ENCODE measurements at places on chromosomes 11 and 22. TPM values are rescaled to one million over a fixed set of nuclear protein-coding genes. Genes with fewer than 3 reads are reported as not detected.

RASGRP2 gene
- 1.9 TPM for total RNA-seq

- ATAC-seq = peak; percentile 29
Measured at GRCh38 chr11:10982704-10983510, 125.1 kb upstream of the ZBED5 start.

DNA sequence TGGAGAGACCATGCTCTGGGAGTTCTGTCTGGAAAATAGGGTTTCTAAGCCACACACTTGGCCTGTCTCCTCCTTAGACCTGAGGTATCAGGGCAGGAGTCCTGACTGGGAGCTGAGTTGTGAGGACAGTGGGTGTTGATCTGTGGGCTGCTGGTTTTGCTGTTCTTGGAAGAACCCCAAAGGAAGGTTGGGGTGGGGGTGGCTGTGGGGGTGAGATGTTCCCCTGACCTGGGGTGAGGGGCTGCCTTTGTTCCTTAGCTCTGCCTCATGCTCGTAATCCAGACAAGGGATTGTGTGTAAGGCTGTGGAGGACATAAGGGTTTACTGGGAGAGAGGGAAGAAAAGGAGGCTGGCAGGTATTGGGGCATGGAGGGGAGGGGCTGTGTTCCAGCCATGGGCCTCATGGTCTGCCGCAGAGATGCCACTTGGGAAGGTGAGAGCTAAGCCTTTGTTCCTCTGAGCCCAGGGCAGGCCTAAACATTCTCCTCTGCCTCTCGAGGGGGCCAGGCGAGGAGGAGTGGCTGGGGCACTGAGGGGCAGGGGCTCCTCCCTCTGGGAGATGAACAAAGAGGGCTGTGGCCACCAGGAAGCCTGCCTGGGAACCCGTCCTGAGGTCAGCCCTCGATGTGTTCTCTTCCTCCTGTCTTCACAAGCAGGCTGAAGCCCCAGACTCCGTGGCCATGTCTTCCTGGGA, 4.4 kb downstream of the OTOG start:
- no peak for ATAC-seq

MS4A4E gene
- not detected for total RNA-seq

DNA sequence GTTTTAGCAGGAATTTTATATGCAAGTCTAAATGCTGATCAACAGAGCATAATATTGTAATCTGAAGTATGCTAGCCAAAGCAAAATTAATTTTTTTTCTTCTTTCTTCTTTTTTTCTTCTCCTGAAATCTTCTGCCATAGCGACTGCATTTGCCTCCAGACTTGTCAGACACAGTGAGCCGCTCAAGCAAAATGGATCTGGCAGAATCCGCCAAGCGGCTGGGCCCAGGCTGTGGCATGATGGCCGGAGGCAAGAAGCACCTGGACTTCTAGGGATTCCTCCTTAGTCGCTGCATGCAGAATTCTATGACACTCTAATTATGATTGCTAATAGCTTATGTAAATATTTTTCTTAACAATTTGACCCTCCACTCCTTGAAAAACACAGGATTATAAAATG, 27.9 kb downstream of the PAX6 start:
- ATAC-seq = no peak

DNA sequence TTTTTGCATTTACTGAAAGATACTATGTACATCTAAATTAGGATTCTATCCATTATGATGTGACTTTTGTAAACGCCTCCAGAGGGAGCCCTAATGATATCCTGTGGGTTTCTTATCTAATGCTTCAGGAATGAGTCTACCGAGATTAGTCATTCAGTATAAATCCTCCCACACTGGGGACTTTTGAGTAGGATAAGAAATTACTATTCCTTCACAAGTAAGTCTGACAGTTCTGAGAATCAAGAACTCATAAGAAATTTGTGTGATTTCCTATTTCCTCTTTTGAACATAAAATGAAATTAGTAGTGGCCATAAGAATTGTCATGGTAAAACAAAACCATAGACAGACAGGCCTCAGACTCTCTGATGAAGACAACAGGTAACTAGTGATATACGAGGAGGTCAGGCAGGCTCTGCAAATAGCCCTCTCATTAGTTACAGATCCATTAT, 10.0 kb upstream of the OR5M1 start:
- peak; percentile 49 for ATAC-seq

TNNI2 gene
- not detected for total RNA-seq

RGL4 gene
- total RNA-seq = 0.41 TPM

Data from motor neuron (in vitro differentiated cells).